ENCODE measurements at places on chromosomes 5 and 9.

- no peak for DNase-seq
These were observed 799.2 kb downstream of the BRINP1 start for GRCh38 chr9:118570066-118570465.

- DNase-seq, result peak; percentile 86
These were observed 176.4 kb upstream of the ANKRD55 start for GRCh38 chr5:56409331-56410190.

DNA sequence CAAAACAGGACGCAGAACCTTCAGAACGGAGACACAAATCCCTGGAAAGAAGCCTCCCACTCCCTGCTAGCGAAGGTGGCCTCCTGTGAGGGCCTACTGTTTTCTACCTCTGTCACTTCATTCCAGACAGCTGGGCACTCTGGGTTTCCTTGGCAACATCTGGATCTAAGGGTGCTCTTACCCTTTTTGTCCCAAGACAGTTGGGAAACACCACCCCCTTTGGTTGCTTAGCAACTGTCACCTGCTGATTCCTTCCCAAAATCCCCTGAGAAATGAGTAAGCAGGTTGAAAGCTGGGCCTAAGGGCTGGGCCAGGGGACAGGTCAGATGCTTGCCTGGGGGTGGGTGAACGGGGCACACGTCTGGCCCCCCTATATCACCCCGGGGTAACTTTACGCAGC, 29.4 kb downstream of the NANS start:
- DNase-seq, result no peak

DNA sequence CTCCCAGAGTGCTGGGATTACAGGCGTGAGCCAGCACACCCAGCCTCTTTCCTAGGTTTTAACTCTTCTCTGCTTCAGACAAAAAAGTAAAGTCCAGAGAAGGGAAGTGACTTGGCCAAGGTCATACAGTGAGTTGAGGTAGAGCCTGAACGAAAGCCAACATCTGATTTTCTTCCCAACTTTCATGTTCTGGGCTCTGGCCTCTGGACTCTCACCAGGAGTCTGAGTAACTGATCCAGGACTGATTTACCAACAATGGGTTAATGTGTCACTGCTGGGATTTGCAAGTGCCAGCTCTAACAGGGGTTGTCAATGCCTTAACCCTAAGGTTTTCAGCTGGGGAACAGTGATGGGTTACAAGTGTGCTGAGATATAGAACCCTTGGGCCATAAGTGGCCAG, 32.2 kb upstream of the LARP1 start:
- no peak for DNase-seq

DNA sequence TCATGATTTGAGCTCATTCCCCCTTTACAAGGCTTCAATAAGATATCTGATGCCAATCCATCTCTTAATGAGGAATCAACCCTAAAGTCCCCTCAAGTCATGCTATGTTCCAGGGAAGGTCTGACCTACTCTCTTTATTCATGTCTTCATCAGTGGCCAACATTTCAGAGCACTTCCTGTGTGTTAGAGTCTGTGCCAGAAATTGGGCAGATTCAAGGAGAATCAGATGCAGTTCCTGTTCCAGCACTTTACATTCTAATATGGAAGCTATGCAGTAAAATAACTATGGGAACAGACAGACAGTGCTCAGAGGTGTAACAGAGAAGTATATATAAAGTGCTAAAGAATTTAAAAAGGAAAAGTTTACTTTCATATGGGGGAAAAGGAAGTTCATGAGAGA, 193.4 kb upstream of the NR4A3 start:
- DNase-seq, result no peak

- no peak for DNase-seq
These were observed 121.2 kb downstream of the TLE4 start for GRCh38 chr9:79692857-79693571.

GRCh38 chr5:111518777-111519176, 6.4 kb upstream of the STARD4 start:
- no peak for DNase-seq

DNA sequence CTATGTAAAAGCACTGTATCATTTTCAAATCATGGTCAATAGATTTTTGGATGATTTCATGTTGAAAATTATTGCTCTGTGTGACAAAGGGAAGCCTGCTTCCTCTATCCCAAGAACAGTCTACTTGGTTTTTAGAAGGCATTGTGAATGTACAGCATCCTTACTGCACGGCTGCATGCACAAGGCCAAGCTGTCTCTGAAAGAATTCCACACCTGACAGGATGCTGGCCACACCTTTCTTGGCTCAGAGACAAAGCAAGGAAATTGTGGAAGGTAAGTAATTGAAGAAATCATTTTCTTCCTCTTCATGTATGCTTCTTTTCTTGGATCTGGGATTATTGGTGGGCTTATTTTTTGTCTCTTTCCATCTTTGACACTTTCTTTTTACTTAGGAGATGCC, 53.7 kb upstream of the VCAN start:
- no peak for DNase-seq

GRCh38 chr5:119570910-119571309, 58.4 kb upstream of the FAM170A start:
- no peak for DNase-seq

GRCh38 chr9:109994141-109994540, 213.8 kb downstream of the C9orf152 start:
- no peak for DNase-seq

GRCh38 chr9:78304357-78304756, 7.4 kb downstream of the PSAT1 start:
- DNase-seq, result no peak

GRCh38 chr5:113721171-113721570, 207.7 kb downstream of the YTHDC2 start:
- no peak for DNase-seq

- no peak for DNase-seq
These were observed 186.4 kb downstream of the CAAP1 start for GRCh38 chr9:26706223-26706622.

DNA sequence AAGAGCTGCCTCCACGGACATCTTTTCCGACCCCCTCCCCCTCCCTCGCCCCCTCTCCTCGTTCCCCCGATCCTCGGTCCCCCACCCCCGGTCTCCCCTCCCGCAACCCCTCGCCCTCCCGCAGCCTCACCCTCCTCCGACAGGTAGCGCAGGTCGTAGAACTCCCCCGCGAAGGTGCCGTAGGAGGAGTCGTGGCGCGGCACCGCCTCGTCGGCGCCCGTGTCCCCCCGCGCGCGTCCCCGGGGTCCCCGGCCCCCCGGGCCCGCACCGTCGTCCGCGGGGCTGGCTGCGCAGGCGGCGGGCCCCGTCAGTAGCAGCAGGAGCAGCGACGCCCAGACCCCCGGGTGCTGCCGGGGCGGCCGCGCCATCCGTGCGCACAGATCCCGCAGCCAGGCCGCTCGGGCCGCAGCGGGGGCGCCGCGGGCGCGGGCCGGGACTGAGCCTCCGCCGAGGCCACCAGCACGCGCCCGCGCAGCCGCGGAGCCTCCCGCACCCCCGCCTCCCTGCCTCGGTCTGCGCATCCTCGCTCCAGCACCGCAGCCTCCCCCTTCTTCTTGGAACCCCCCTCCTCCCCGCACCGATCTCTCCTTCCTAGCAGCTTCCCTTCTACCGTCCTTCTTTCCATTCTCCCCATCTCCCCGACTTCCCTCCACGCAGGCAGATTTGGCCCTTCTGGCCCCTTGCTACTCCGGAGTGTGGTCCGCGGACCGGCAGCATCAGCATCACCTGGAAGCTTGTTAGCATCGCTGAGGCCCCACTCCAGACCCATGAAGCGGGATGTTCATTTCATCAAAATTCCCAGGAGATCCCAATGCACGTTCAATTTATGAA, at the start of gene FRRS1L:
Gene FRRS1L (minus strand): TSS at position 479 of the 831 bp plus-strand sequence. CDS start 111 bp downstream, at position 368.
- no peak for DNase-seq

DNA sequence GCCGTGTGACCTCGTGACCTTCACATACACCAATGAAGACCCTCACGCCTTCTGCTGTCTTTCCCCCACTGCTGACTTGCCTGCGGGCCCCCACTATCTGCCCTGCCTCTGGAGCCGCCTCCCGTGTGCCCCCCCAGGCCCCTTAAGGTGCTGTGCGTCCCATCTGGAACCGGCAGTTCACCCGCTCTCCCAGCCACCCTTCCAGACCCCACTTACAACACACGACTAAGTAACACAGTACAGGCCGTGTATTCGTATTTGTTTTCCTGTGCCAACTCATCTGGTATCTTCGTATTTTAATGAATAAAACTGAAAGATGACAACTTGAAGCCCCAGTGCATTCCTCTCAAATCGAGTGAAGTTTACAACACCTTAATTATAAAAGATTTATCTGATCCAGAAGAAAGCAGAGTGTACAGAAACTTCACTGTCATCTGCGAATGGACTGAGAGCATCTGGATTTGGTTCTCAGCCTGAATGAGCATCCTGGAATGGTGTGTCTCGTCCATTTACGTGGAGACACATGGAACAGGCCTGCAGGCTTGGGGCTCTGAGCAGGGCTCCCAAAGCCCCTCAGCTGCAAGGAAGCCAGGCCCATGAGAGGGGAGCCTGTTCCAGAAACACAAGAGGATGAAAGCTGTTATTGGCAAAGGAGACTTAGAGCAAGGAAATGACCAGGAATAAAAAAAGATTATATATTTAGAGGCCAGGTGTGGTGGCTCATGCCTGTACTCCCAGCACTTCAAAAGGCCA, 21.9 kb upstream of the TERT start:
- no peak for DNase-seq
